Cortex of kidney (tissue), 1 donor: ENCODE measurements at places on chromosomes 6 and 20.

GRCh38 chr6:118893064-118893806 lies 717 bp upstream of the ASF1A start:
- no peak for DNase-seq

- no peak for DNase-seq
These were observed 4.3 kb downstream of the PSMA7 start for GRCh38 chr20:62138912-62139311.

DNA sequence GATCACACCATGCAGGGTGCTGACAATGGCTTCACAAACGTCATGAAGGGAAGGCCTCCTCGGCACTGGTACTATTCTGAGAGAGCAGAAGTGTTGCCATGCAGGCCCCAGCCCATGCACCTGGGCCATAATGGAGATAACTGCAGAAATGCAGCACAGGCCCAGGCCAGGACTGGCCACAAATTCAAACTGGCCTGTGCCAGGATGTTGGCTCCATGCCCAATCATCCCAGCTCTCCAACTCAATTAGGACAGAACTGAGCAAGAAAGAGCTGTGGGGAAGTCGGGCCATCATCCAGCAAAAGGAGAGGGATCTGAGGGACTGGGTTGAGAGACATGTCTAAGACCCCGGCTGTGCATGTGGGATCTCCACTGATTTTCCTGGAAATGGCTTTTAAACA lies 48.9 kb upstream of the SYNDIG1 start:
- no peak for DNase-seq

DNA sequence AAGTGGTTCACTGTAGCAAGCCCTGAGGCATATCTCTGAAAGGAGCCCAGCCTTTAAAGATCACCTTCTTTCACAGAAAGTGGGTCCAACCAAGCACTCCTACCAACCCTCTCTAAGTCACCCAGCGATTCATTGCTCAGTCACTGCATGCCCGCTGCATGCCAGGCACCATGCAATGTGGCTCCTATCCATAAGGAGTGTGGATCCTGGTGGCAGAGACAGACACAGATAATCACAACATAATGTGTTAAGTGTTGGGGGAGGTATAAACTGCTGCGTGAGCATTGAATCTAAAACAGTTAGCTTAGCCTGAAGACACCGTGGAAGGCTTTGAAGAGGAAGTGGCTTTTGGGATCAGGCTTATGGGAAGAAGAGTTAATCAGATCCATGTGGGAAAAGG lies 659.5 kb downstream of the PTPRT start:
- DNase-seq: no peak

DNA sequence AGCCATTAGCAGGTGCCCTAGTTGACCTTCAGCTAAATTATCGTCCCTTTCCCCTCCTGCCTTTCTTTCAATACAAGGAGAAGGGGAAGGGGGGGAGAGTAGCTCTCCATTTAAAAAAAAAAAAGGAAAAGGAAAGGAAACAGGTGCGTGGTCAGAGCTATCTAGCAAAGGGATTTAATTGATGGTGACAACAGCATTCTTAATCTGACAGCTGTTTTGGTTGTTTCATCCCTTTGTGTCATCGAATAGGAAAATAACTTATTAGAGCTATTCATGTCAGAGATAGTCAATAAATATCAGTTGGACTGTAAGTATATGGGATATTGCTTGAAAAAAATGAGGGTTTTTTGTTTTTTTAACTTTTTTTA lies 195.2 kb upstream of the SASH1 start:
- no peak for DNase-seq

GRCh38 chr6:154738551-154738961 lies 5.3 kb downstream of the SCAF8 start:
- DNase-seq: no peak

DNA sequence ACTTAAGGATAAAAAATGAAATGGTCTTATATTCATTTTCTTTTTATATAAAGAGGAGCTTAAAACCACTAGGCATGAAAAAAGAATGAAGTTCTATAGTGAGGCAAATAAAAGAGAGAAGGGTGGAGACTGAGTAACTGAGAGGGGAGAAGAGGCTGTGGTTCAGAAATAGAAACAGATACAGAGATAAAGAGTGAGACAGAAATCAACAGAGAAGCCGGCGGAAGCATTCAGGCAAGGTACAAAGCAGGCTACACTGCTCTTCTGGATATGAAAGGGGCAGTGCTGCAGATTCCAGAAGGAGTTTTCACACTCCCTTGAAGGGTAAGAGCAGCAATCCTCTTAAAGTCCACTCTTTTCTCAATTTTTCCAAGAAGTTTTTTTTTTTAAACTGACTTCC lies 29.9 kb downstream of the NFATC2 start:
- no peak for DNase-seq
